ENCODE measurements at places on chromosomes 4 and X.

GRCh38 chrX:72255445-72255844 lies 16.6 kb upstream of the ERCC6L start:
- DNase-seq, result no peak

DNA sequence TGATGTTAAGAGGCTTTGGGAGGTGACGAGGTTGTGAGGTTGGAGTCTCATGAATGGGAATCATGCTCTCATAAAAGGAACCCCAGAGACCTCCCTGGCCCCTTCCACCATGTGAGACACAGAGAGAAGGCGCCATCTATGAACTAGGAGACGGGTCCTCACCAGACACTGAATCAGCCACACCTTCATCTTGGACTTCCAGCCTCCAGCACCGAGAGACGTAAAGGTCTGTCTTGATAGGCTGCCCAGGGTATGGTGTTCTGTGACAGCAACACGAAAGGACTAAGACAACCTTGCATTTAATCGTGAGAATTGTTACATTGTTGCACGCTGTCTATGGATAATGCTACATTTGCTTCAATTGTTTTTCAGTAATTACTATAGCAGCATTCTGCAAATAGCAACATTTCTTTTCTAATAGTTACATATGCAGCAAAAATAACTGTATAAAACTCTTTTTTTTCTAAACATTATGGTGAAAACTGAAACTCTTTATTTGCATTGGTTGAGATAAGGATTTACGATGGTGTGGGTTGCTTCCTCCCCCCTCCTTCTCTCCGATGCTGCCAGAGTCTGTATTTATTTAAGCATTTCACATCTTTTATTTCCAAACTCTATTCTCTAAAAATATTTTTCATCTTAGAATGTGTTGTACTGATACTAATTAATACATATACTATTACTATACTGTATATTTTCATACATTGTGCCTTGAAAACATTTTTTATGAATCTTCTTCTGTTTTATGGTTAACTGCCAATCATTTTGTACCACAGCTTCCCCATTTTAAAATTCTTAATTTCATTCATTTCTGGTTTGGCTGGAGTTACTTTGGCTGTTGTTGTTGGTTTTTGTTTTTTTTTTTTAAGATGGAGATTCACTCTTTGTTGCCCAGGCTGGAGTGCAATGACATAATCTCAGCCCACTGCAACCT lies 26.4 kb upstream of the AKAP17A start:
- no peak for DNase-seq

GRCh38 chr4:159175085-159175988 lies 72.5 kb downstream of the RAPGEF2 start:
- no peak for DNase-seq

- no peak for DNase-seq
These were observed 394.5 kb downstream of the KCNIP4 start for GRCh38 chr4:21554066-21554465.

DNA sequence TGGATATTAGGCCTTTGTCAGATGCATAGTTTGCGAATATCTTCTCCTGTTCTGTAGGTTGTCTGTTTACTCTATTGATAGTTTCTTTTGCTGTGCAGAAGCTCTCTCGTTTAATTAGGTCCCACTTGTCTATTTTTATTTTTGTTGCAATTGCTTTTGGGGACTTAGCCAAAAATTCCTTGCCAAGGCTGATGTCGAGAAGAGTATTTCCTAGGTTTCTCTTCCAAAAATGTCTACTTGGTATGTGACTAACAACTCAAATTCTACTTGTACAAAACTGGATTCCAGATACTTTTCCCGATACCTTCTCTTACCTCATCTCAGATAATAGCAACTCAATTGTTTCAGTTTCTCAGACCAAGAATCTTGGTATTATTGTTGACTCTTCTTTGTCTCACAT lies 142.4 kb upstream of the GLRA2 start:
- DNase-seq, result no peak

GRCh38 chr4:31655328-31655727 lies 935.2 kb downstream of the PCDH7 start:
- no peak for DNase-seq

DNA sequence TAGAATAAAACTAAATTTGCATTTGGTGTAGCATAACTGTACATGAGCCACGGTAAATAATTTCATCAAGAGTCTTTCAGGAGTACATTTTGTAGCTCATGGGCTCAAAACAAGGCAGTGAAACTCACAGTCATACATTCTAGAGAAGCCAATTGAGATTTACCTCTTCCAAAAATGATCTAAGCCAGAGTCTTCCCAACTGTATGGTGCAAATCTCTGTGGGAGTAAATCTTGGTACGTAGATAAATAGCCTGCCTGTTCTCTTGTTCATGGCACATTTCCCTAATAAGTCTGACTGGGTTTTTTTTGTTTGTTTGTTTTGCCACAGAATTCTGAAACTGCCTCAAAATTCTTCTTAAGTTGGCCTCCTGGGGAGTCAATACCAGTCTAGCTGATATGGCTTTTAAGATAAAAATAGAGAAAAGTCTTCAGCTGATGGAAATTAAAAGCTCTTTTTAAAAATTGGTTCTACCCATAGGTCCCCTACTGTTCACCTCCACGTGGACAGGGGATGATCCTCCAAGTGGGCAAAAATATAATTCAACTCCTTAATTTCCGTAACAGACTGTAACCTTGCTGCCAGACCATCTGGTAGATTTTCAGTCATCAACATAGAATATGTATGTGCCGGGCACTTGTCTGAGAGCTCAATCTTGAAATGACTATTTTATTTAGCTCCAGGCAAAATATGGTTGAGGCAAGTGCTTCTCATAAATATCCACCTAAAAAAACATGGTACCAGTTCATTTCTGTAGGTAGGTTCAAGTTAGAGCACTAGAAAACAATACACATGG lies 365.4 kb downstream of the PDHA2 start:
- DNase-seq, result no peak

- no peak for DNase-seq
These were observed 23.3 kb upstream of the BCOR start for GRCh38 chrX:40120838-40121580.

- no peak for DNase-seq
These were observed 78.5 kb upstream of the BLTP1 start for GRCh38 chr4:122073615-122074014.

GRCh38 chr4:165332502-165332901 lies 5.0 kb downstream of the MSMO1 start:
- no peak for DNase-seq

DNA sequence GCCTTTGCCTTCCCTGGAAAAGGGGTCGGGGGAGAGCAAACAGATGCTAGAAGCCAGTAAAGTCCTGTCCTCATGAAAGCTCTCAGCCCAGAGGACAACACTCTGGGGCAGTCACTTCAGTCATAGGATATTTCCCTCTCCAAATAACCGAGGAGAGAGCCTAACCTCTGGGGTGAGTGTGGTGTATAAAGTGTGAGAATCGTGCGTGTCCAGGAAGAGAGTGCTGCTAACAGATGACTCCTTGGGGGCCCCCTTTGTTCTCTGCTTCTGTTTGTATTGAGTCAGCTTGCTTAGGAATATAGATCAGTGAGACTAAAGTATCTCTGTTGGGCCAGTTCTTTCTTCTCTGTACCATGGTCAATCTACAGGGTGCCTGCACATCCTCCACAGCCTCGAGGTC lies 247.2 kb downstream of the PALLD start:
- no peak for DNase-seq

DNA sequence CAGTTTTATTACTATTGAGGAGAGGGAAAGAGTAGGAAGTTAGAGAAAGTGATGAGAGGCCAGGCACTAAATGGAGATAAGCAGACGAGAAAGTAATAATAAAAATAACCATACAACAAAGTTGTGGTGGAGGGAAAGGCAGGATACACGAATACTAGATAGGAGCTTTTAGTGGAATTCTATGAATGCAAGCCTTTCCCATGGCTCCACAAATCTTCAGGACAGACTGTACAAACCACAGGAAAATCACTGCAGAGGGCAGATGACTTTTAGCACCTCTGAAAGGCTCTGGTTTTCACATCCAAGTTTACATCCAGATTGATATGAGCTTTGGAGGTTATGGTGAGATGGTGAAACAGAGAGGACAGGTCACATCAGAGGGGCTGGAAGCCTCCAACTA lies 41.5 kb downstream of the TNIP3 start:
- DNase-seq, result no peak

GRCh38 chr4:94979621-94980020 lies 221.9 kb downstream of the BMPR1B start:
- DNase-seq, result no peak

GRCh38 chrX:52363247-52363883 lies 5.5 kb upstream of the XAGE2 start:
- DNase-seq, result no peak

- DNase-seq, result no peak
These were observed 591 bp downstream of the PRPS1 start for GRCh38 chrX:107628662-107629539.

DNA sequence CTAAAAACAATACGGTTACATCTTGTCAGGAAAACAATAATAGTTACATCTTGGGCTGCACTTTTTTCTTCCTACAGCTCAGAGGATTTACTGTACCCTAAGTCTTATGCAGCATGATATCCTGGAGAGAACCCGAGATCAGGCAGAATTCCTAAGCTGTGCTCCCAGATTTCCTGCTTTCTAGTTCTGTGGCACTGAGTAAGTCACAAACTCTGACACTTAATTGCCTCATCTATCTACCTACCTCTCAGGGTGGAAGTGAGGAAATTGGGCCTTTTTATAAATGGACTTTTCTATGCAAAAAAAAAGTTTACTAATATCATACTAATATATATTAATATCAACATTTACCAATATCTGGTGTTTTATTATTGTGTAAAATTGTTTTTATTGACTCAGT lies 438.5 kb downstream of the INPP4B start:
- DNase-seq, result no peak

- DNase-seq, result no peak
These were observed 19.1 kb downstream of the FGFRL1 start for GRCh38 chr4:1030559-1030958.

- no peak for DNase-seq
These were observed 238.5 kb upstream of the BOD1L1 start for GRCh38 chr4:13865871-13866669.

DNA sequence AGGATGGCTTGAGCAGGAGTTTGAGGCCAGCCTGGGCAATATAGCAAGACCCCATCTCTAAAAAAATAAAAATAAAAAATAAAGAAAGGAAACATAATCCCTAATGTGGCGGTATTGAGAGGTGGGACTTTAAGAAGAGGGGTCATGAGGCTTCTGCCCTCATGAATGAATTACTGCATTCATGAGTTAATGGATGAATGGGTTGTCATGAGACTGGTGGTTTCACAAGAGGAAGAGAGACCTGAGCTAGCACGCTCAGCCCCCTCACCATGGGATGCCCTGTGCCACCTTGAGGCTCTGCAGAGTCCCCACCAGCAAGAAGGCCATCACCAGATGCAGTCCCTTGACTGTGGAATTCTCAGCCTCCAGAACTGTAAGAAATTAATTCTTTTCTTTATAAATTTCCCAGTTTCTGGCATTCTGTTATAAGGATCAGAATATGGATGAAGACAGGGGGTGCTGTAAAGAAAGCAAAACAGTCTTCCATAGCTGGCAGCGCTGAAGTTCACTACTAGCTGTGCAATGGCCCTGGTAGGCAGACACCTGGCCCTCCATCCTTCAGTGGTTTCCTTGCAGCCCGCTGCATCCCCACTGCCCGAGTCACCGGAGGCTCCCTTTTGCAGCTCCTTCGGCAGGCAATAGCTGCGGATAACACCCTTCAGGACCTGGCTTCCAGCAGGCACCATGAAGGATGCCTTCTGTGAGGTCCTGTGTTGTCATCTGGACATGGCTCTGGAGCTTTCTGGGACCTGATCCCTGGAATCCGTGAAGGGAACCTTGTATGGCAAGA lies 44.8 kb upstream of the NSG1 start:
- no peak for DNase-seq

DNA sequence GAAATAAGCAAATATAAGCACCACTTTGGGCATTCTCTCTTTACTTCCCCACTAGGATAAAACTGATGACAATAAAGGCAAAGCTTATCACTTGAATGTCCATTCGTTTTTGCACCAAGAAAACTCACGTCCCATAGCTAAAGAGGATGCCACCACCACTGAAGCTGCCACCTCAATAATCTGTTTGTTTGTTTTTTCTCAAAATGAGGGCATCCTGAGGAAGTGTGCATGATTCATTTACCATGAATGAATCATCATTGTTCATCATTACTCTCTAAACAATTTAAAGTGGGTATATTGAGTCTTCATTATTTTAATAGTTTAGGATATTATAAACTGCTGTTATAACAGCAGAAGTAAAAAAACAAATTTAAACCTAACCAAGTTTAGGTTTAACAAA lies 168.2 kb downstream of the DCTD start:
- DNase-seq, result no peak

GRCh38 chrX:120790118-120790517 lies 85.5 kb downstream of the CT47B1 start:
- DNase-seq, result no peak

DNA sequence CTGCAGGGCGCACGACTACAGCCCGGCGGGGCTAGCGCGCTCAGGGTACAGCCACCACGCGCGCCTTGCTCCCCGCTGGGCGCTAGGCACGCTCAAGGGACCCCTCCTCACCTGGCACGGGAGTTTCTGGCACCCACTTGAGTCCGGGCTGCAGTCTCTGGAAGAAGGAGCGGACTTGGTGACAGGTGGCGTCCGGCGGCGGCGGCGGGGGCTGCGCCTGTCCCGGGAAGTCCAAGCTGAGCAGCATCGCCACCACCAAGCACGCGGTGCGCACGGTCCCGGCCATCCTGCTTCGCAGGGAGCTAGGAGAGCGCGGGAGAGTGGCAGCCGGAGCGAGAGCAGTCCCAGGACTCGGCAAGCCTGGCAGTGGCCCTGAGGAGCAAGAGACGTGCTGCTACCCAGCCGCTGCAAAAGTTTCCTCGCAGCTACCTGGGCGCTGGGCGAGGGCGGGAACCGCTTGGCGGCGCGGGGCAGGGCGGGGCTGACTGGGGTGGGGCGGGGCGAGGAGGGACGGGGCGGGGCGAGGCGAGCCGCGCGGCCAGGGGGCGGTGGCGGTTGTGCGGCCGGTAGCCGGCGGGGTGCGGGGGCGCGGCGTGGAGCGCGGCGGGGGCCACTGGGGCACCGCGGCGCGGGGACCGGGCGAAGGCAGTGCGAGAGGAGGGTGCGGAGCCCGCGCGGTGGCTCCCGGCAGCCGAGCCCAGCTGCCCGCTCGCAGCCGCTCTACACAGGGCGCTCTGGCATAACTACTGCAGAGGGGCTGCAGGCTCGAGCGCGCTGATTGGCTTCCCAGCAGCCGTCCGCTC lies at the start of gene GPC3:
Gene GPC3, minus strand, starts transcription at position 431 of the 803 bp plus-strand sequence.
- no peak for DNase-seq

GRCh38 chr4:187171706-187172339 lies 448.2 kb upstream of the FAT1 start:
- no peak for DNase-seq

GRCh38 chr4:61938250-61938846 lies 738.2 kb downstream of the ADGRL3 start:
- DNase-seq, result no peak

Data from NCI-H187 treated with DMSO at 0.1 percent for 48 hours (cell line).